Muscle of back (tissue), 13 donors: ENCODE measurements at places on chromosomes 1 and 21. TPM values are rescaled to one million over a fixed set of nuclear protein-coding genes. Genes with fewer than 3 reads are reported as not detected.
A peak's percentile ranks its signal among the peaks of the same experiment; 100 is the strongest.

- no peak for DNase-seq
Measured at GRCh38 chr21:28714777-28715464, 277.8 kb downstream of the LTN1 start.

- DNase-seq = no peak
Measured at GRCh38 chr1:32618673-32619221, 31.6 kb downstream of the ZBTB8OS start.

Gene FNDC5
- 181 TPM for polyA plus RNA-seq

DNA sequence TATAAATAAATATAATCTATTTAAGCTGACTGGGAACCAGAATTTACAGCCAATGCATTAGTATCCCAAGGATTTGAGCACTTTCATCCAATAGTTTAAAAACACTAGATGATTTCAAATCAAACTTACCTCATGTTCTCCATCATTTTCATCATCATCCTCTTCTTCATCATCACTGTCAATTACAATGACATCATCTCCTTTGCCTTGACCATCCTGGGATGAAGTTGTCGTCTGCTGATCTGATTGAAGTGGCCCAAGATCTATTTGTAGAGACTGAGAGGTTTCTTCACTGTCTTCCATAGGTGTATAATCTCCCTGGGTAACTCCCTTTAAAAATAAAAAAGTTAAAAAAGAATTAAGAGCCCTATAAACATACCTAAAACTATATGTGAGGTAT lies 47.7 kb downstream of the TPR start:
- no peak for DNase-seq

DNA sequence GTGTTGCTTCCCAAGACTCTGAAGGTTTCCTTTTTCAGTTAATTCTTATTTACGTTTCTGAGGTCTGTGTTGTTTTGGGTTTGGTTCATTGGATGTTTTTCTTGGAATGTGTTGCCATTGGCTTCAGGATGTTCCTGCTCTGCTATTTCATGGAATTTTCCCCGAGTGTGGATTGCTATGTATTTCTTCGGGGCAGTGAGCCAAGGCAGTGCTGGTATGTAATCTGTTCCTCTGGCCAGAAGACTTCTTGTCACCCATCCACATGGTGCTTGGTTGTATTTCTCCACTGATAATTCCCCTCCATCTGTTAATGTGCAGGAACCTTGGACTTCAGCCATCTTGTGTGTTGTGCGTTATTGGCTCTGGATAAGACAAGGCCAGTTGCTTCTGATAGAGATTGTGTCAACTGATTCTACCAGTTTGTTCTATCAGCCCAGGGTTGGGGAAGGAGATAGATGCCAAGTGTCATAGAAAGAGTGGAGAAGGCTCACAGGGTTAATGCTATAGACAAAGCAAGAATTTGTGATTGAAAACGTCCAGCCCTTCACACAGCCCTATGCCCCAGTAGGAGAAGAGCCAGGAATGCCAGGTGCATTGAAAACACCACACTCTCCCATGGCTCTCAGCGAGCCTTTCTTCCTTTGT lies 505.2 kb downstream of the PLPP3 start:
- DNase-seq = peak; percentile 94

Gene PCSK9
- 9.7 TPM for polyA plus RNA-seq

DNA sequence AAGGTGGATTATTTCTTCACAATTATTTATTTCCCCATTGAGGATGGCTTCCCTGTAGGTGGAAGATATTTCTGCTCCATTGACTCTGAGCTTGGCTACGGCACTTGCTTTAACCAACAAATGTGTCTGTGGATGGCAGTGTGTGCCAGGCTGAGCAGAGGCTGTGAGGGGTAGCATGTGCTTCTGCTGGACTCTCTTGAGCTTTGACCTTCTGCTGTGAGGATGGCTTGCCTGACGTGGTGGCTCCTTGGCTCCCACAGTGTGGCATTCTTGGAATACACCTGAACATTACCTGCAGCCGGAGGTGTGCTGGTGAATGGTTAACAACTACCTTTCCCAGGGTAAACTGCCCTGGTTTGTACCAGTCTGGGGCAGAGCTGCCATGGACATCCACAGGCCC lies 46.8 kb downstream of the WDR3 start:
- DNase-seq = no peak

Gene ADAMTS5
- polyA plus RNA-seq = 21.2 TPM

DNA sequence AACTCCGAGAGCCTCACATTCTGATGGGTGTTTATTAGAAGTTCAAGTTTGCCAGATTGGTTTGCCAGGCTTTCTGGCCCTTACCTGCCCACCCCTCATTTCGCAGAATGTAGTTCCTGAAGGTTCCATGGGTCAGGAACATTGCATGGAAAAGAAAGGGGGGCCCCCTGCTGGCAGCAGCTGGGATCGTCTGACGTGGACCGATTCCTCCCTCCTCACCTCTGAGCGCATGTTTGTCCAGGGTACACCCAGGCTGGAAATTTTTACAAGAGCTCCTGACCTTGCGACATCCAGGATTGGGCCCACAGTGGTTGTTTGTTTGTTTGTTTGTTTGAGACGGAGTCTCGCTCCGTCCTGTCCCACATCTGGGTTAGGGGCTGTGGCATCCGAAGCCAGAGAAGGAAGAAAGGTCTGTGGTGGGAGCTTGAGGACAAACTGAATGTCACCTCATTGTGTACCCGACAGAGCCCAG lies 126.0 kb upstream of the TMEM51 start:
- peak; percentile 36 for DNase-seq

Gene RPL22
- 577 TPM for polyA plus RNA-seq

Gene DFFA
- polyA plus RNA-seq = 22.3 TPM

Gene NBPF1
- 127 TPM for polyA plus RNA-seq

DNA sequence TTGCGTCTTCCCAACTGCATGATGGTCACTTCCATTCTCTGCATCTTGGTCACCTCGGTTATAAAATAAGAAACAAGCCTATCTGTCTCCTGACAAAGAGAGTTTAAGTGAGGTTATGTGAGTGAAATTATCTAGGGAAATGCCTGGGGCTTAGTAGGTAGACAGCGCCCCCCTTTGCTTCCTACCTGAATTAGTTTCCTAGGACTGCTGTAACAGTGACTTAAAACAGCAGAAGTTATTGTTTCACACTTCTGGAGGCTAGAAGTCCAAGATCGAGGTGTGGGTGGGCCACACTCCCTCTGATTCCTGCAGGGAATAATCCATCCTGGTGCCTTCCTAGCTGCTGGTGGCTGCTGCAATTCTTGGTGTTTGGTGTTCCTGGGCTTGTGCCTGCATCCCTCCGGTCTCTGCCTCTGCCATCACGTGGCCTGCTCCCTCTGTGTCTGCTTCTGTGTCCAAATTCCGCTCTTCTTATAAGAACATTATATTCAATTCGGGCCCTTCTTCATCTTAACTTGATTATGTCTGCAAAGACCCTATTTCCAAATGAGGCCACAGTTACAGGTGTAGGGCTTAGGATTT lies 92.6 kb downstream of the IGSF21 start:
- DNase-seq = no peak

Gene IPO9
- polyA plus RNA-seq = 49.7 TPM

Gene UBE2U
- not detected for polyA plus RNA-seq

GRCh38 chr1:151475175-151475574 lies 15.9 kb upstream of the POGZ start:
- DNase-seq = no peak

DNA sequence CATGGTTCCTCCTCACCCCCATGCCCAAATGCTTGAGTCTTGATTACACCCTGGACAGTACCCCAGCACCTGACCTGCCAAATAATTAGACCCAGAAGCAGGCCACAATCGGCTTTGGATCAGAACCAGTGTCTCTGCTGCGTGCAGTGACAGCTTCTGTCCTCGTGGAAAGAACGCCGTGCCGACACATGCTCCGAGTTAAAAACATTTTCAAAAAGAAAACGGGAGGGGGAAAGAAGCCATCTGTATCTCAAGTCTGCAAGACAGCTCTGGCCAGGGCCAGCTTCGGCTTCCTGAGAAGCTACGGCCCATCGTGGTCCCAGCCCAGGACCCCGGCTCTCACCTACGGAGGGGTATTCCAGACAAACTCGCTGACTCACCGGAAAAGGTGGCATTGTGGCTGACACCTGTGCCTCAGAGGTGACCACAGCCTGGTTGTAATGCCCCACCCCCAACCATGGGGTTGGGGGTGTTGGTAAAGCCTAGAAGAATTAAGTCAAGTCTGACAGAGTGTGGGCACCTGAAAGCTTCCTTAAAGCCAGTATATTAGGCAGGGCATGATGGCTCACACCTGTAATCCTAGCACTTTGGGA lies 25.8 kb downstream of the SSBP3 start:
- DNase-seq = no peak

Gene CRNN
- polyA plus RNA-seq = not detected

Gene TLR5
- 6.9 TPM for polyA plus RNA-seq

DNA sequence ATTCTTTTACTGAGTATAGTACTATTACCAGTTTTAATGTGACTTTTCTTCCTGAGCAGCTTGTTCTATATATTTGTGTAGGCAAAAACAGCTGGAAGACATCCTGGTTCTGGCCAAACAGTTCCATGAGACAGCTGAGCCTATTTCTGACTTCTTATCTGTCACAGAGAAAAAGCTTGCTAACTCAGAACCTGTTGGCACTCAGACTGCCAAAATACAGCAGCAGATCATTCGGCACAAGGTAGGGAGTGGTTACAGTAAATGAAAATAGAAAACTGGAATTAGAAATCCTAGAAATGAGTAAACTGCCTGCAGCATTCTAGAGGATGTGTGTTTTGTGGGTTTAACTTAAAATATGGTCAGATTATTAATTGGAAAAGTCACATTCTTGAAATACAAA lies 64.1 kb upstream of the BMP8A start:
- DNase-seq = no peak

Gene UBXN10
- 0.15 TPM for polyA plus RNA-seq
